Left renal cortex interstitium (tissue), 4 donors: ENCODE measurements at places on chromosomes 11 and 22. TPM values are rescaled to one million over a fixed set of nuclear protein-coding genes. Genes with fewer than 3 reads are reported as not detected.

The DCHS1 gene
- 49.5 TPM for polyA plus RNA-seq

The APOBEC3B gene
- polyA plus RNA-seq, result 5.9 TPM

The ZNF215 gene
- polyA plus RNA-seq, result 3.3 TPM

The ENTHD1 gene
- polyA plus RNA-seq, result not detected

The H19 gene
- polyA plus RNA-seq, result 3,845 TPM

The C11orf16 gene
- 0.87 TPM for polyA plus RNA-seq

The MMP12 gene
- 2.2 TPM for polyA plus RNA-seq

The ABCC8 gene
- 1.2 TPM for polyA plus RNA-seq

The CREB3L1 gene
- polyA plus RNA-seq, result 14.5 TPM

The GAL3ST3 gene
- polyA plus RNA-seq, result 3.7 TPM

The LSP1 gene
- polyA plus RNA-seq, result 7.5 TPM

The TBX1 gene
- 0.32 TPM for polyA plus RNA-seq

The SCUBE1 gene
- 8.8 TPM for polyA plus RNA-seq

The BTBD18 gene
- not detected for polyA plus RNA-seq

- DNase-seq, result no peak
These were observed 11.3 kb upstream of the PRMT3 start for GRCh38 chr11:20376162-20376730.

GRCh38 chr22:22893077-22893805 lies 5.6 kb downstream of the IGLL5 start:
- no peak for DNase-seq

DNA sequence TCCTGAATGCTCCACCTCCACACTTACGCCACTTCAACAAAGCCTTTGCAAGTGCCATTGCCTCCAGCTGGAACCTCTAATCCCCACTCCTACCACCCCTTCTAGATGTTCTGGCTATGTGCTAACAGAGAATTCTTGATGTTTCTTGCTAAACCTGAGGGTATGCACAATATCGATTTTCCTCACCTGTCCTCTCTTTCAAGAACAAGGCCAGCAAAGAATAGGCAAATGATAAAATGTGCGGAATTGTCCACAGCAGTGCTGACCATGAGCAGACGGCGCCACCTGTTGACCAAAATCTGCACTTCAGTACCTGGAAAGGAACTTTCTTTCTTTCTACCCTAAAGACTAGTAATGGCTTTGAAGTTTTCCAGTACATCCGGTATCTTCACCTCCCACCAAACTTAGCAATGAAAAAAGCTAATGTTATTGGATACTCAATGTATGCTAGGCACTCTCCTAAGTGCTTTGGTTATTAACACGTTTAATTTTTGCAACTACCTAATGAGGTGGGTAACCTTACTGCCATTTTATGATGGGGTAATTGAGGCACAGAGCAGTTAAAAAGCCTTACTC lies 3.4 kb downstream of the TIMM10 start:
- no peak for DNase-seq

DNA sequence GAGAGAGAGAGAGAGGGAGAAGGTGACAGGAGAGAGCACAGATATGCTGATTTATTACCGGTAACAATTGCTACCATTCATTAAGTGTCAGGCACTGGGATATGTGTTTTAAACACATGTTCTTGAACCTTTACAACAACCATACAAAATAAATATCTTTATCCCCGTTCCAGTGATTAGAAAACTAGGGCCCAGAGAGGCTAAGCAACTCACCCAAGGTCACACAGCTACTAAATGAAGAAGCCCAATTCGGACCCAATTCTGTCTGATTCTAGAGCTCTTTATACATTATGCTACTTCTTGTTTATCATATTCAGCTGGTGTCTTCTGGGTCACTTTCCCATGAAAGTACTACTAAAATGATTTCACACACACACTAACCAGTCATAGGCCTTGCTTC lies 154.0 kb upstream of the RAG2 start:
- no peak for DNase-seq

GRCh38 chr11:27611947-27612455 lies 88.3 kb downstream of the BDNF start:
- no peak for DNase-seq

GRCh38 chr11:61776561-61777075 lies 15.8 kb downstream of the TMEM258 start:
- no peak for DNase-seq

- no peak for DNase-seq
These were observed 37.2 kb downstream of the MUC5B start for GRCh38 chr11:1260023-1260501.

- DNase-seq, result peak; percentile 79
These were observed at the start of gene FBXO7 for GRCh38 chr22:32474635-32475467. Gene FBXO7 (plus strand): TSS chr22:32474811. CDS start chr22:32475003, 192 bp downstream.

- no peak for DNase-seq
These were observed 27.1 kb upstream of the TMPRSS4 start for GRCh38 chr11:118049771-118050170.

- no peak for DNase-seq
These were observed 580 bp downstream of the DTX4 start for GRCh38 chr11:59172345-59173079.

GRCh38 chr11:121292495-121293287 lies at the start of gene SC5D:
Gene SC5D (plus strand): TSS chr11:121292771. CDS start chr11:121303376, 10,605 bp downstream.
- peak; percentile 88 for DNase-seq

- no peak for DNase-seq
These were observed 228.2 kb downstream of the TMEM135 start for GRCh38 chr11:87265979-87266378.

DNA sequence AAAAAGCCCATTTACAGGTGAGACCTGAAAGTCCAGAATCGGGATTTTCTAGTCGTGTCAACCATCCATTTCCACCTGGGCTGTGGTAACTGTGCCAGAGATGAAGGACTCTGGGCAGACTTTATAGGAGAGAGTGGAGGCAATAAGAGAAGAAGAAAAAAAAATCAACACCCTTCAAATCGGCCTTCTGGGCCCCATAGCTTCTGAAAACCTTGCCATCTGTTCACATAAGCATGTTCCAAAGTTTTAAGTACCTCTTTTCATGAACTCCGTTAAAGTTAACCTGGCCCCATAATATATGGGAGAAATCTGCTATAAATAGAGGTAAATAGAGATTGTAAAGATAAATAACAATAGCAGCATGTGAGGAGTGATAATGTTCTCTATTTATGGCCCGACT lies 470.5 kb downstream of the MIAT start:
- no peak for DNase-seq

DNA sequence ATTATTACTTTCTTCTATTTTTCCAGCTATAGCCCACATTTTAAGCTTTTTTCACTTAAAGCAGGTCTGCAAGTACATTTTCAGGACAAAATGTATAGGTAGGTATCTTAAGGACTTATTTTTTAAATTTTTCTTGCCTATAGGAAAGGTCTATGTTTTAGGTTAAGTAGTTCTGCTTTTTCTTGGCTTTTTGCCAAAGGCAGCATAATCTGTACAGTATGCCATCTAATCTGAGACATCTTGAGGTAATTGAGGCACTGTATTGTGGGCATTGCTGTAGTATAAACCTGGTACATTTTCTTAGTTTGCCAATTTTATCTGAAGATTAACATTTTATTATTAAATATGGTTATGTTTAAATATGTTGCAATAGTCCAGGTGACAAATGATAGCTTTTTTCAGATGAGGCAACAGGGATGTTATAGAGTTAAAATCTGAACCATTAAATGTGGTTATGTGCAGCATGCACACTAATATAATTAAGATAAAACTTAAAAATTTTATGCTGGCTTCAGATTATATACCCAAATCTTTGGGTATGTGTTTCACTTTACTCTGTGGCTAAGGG lies 42.9 kb downstream of the QSER1 start:
- DNase-seq, result no peak

DNA sequence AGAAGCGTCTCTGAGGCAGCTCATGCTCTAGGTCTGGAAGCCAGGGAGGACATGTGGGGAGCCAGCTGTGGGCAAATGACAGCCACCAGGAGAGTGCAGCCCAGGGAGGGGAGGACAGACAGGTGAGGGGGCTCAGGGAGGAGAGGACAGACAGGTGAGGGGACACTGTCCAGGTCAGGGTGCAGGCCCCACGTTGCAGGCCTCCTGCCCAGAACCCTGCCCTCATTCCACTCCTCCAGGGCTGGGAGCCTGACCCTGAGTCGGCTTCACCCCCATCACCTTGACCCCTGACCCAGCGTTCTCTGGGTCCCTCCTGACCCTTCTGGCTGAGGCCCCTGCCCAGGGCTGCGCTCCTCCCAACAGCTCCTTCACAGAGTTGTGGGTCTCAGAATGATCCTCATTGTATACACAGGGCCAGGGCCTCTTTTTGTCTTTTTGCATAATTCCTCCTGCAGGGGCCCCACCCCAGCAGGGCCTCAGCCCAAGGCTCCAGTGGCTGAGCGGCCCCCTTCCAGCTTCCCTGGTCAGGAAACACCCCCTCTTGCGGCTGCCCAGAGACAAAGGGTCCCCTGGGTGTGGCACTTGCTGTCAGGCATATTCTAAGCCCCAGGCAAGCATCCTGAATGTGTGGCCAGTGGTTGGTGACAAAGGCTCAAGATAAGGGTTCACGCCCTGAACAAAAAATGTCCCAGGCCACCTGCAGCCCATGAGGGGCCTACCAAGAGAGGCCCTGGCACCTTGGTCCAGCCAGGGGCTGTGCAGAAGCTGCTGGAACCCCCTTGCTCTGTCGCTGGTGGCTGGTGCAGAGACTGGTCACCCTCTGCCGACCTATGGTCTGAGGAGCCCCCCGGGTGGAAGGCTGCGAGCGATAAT lies 853.0 kb downstream of the BRD1 start:
- no peak for DNase-seq

- no peak for DNase-seq
These were observed 10.9 kb upstream of the TNNT3 start for GRCh38 chr11:1908618-1909017.

DNA sequence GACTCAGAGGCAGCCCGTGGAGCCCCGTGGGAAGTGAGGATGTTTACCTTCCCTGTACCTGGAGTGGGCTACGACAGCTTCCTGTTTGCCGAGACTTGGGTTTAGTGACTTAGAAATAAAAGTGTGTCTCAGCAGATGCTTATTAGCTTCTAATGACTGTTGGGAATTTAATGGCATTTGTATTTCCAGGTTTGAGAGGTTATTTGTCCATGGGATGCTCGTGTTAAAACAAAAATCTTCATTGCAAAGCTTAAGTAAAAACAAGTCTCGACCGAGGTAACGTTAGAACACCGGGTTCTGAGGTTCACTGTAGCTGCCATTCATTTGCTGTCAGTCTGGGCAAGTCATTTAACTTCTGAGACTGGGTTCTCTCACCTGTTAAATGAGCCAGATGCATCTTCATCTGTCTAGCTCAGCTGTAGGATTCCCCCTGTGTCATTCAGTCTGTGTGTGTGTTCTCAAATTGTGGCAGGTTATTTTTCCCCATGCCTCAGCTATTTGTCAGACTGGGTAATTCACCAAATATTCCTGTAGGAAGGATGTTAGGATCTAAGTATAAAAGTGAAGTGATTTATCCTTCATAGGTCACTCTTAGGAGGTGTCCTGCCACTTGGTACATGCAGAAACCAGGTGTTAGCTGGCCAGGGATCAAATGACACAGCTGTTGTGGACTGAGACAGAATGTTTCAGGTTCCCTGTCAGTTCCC lies 791 bp downstream of the EI24 start:
- no peak for DNase-seq

- peak; percentile 56 for DNase-seq
These were observed 20.6 kb downstream of the PARVA start for GRCh38 chr11:12397931-12398334.

- no peak for DNase-seq
These were observed 204.2 kb downstream of the GRM5 start for GRCh38 chr11:88861618-88862017.

DNA sequence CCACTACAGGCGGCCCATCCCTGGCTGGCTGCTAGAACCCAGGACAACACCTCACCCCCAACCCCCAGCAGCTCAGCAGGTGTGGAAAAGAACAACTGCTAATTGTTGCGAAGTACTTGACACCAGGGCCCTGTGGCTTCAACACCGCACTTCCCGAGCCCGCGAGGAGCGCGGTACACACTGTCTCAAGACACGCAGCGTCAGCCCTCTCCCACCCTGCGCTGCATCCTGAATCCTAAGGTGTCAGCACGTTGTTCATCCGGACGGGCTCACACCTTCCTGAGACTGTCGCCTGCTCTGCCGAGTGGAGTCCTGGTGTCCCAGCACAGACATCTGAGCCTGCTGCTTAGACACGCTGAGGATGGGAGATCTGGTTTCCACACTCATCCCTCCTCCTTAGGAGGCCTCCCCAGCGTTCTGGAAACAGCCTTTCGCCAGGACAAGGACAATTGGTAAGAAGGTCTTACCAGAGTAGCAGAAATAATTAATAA lies 1336.2 kb downstream of the BRD1 start:
- DNase-seq, result no peak

- no peak for DNase-seq
These were observed 2.4 kb downstream of the CCS start for GRCh38 chr11:66595245-66595904.

- peak; percentile 46 for DNase-seq
These were observed 130.6 kb upstream of the MTNR1B start for GRCh38 chr11:92838759-92839310.

GRCh38 chr22:32411402-32411801 lies 645 bp downstream of the RTCB start:
- no peak for DNase-seq

GRCh38 chr11:71283971-71284441 lies 31.6 kb upstream of the SHANK2 start:
- no peak for DNase-seq

GRCh38 chr11:567629-568292 lies 7.0 kb downstream of the RASSF7 start:
- DNase-seq, result no peak

DNA sequence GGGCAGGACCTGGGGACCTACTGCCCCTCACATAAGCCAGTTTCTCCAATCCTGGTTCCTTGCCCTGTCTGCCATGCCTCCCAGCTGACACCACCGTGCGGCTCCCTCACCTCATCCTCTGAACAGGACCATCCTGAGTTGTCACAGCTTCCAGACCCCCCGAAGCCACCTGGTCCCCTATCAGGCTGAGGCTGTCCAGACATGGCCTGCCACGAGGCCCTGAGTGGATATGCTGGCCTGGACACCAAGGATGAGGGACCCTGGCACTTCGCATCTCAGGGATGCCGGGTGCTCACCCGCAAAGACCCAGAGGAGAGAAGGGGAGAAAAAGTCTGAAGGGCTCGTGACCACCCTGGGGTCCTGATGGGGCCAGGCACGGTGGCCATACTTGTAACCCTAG lies 15.8 kb upstream of the CCDC188 start:
- DNase-seq, result no peak

- no peak for DNase-seq
These were observed 117.2 kb upstream of the TIMP3 start for GRCh38 chr22:32684148-32684821.

DNA sequence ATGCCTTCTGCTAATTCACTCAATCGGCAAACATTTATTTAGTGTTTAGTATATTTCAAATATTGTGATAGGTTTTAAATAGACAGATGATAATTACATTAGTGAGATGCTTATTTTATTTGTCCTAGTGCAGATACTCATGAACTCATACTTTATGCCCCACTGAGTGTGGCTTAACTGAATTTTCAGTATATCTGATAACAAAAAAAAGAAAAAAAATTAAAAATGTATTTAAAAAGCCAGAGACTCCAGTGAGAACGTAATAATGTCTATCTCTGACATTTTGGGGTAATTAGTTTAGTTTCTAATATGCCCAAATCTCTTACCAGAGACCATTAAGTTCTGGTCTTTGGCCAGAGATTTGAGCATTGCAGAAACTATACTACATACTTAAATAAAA lies 332.6 kb upstream of the CHORDC1 start:
- DNase-seq, result no peak

- DNase-seq, result no peak
These were observed 456 bp upstream of the PARVB start for GRCh38 chr22:44023404-44024287.
